ENCODE measurements at places on chromosomes 1 and 21.

- DNase-seq: no peak
Observed at GRCh38 chr21:14581902-14582457, 35.9 kb upstream of the SAMSN1 start.

- DNase-seq: no peak
Observed at GRCh38 chr1:193058529-193059281, 455 bp downstream of the UCHL5 start.

GRCh38 chr1:9107136-9107535 lies 21.8 kb downstream of the GPR157 start:
- DNase-seq: no peak

- no peak for DNase-seq
Observed at GRCh38 chr21:21952566-21952965, 954.4 kb downstream of the NCAM2 start.

DNA sequence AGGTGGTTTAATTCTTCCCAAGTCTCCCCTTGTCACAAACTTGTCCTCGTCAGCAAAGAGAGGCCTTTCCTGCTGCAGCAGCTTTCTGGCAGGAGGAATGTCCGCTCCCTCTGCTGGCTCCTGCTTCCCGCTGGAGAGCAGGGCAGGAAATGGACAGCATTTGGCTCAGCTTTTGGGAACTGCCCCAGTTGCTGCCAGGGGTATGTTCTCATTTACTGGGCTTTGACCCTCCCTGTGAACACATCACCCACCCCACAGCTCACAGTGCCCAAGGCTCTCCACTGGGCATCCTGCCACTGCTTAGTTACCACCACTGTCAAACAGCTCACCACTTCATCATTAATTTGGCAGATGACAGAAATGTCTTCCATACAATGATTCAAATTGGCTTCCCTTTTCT lies 75.4 kb downstream of the MRPL37 start:
- DNase-seq: no peak

- no peak for DNase-seq
Observed at GRCh38 chr1:52926864-52927211, 238 bp upstream of the SCP2 start.

GRCh38 chr21:44269090-44269489 lies 7.4 kb upstream of the DNMT3L start:
- no peak for DNase-seq

Data from posterior cingulate gyrus (tissue), 11 donors.